ENCODE measurements at places on chromosomes 3 and 15.

DNA sequence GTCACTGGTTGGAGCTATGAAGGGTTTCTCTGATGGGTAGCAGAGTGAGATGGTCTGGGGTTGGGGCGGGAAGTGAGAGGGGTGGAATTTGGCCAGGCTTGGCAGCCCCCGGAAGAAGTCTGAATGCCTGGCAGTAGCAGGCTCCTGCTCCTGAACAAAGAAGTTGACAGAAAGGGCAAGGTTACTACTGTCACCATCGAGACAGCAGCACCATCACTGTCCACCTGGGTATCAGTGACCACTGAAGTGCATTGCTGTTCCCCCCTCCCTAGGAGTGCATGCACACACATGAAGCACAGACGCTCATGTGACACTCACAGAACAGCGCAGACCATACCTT, 42.9 kb downstream of the COLQ start:
- H3K36me3 ChIP-seq = no peaks in the 10 kb centered on the region
- no peak overlapping the region for H3K4me3 ChIP-seq
- peak overlapping the region; percentile 42 for H3K27ac ChIP-seq
- H3K27me3 ChIP-seq = no peaks in the 10 kb centered on the region

DNA sequence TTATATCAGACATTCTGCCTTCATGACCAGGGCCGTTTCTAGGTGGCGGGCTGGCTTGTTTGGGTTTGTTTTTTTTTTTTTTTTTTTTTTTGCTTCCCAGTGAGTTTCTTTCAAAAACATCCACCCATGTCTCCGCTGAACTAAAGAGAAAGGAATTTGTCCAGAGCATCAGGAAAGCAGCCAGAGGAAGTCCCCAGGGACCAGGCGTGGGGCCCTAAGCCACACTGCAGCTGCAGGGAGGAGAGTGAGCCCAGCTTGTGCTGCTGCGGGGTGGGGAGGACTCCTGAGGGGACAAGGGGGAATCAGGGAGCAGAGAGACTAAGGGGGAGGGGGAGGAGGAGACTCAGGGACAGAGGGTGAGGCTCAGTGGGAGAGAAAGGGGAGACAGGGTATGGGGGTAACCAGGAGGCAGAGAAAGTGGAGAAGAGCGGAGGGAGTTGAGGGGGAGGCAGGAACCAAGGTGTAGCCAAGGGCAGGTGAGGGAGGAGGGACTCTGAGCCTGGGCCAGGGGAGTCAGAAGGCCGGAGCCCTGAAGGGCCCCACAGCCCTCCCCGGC, 49.5 kb downstream of the CYP11A1 start:
- peaks cover 16% of the 10 kb centered on the region for H3K4me1 ChIP-seq
- no peak overlapping the region for H3K27ac ChIP-seq
- H3K36me3 ChIP-seq = no peaks in the 10 kb centered on the region
- no peak overlapping the region for H3K4me3 ChIP-seq
- DNase-seq = peak; percentile 57

DNA sequence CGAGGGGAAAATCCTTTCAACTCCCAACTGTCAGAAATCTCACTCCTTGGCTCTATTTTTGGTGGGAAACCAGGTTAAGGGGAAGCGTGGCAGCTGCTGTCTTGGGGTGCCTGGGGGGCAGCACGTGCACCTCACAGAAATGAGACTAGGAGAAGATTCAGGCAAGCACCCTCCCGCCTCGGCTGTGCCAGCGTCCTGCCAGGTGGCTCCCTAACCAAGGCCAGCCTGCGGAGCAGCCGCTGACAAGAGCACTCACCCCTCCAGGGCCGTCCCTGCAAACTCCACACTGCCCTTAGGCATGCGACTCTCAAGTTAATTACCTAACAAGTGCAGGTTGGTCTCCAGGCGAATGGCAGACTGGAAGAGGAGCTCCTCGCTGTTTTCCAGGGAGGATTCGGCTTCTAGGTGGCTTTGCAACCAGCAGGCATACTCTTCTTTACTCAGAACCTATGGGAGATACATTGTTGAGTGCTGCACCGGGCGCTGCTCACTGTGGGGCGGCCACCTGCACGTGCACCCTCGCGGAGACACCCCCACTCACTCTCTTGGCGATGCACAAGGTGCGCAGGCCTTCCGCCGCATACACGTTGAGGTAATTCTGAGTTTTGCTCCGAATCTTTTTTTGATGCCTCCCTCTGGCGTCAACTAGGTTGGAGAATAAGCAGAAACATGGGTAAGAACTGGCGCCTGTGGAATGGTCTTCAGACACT, 155.3 kb downstream of the ATP10A start:
- no peak overlapping the region for H3K4me3 ChIP-seq
- no peak overlapping the region for H3K27ac ChIP-seq
- no peak for DNase-seq
- no peaks in the 10 kb centered on the region for H3K27me3 ChIP-seq
- H3K4me1 ChIP-seq = no peaks in the 10 kb centered on the region

- H3K27me3 ChIP-seq = no peaks in the 10 kb centered on the region
- no peak for DNase-seq
- no peaks in the 10 kb centered on the region for H3K36me3 ChIP-seq
- no peak overlapping the region for H3K27ac ChIP-seq
Observed at GRCh38 chr3:28008235-28008634, 233.2 kb upstream of the CMC1 start.

DNA sequence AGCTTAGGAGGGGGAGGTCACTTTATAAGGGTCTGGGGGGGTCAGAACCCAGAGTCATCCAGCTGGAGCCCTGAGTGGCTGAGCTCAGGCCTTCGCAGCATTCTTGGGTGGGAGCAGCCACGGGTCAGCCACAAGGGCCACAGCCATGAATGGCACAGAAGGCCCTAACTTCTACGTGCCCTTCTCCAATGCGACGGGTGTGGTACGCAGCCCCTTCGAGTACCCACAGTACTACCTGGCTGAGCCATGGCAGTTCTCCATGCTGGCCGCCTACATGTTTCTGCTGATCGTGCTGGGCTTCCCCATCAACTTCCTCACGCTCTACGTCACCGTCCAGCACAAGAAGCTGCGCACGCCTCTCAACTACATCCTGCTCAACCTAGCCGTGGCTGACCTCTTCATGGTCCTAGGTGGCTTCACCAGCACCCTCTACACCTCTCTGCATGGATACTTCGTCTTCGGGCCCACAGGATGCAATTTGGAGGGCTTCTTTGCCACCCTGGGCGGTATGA, at the start of gene RHO:
Gene RHO (plus strand): TSS at position 51 of the 512 bp plus-strand sequence. CDS start 95 bp downstream, at position 146.
- no peaks in the 10 kb centered on the region for H3K27me3 ChIP-seq
- H3K4me1 ChIP-seq = no peaks in the 10 kb centered on the region
- no peak for DNase-seq
- H3K27ac ChIP-seq = no peak within 1 kb of the TSS

DNA sequence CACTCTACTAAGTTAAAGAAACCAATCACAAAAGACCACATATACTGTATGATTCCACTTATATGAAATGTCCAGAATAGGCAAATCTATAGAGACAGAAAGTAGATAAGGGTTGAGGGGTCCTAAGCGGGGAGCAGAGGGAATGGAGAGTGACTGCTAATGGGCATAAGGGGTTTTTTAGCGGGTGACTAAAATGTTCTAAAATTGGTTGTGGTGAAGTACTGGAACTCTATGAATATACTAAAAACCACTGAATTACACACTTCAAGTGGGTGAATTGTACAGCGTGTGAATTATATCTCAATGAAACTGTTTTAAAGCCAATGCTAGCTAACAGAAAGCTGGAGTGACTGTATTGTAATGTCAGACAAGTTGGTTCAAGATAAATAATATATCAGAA, 33.3 kb downstream of the KPNA1 start:
- H3K4me3 ChIP-seq = no peak overlapping the region
- no peak overlapping the region for H3K27ac ChIP-seq
- no peak for DNase-seq
- no peaks in the 10 kb centered on the region for H3K4me1 ChIP-seq
- H3K36me3 ChIP-seq = no peaks in the 10 kb centered on the region

- H3K4me1 ChIP-seq = no peaks in the 10 kb centered on the region
- H3K36me3 ChIP-seq = no peaks in the 10 kb centered on the region
- H3K27ac ChIP-seq = no peak overlapping the region
- no peak for DNase-seq
- H3K4me3 ChIP-seq = no peak overlapping the region
Observed at GRCh38 chr15:101115786-101116680, 135.8 kb downstream of the CHSY1 start.

GRCh38 chr3:127799476-127800222, 22.7 kb downstream of the MGLL start:
- no peaks in the 10 kb centered on the region for H3K36me3 ChIP-seq
- no peak overlapping the region for H3K4me3 ChIP-seq
- no peak overlapping the region for H3K27ac ChIP-seq
- DNase-seq = no peak
- no peaks in the 10 kb centered on the region for H3K4me1 ChIP-seq

DNA sequence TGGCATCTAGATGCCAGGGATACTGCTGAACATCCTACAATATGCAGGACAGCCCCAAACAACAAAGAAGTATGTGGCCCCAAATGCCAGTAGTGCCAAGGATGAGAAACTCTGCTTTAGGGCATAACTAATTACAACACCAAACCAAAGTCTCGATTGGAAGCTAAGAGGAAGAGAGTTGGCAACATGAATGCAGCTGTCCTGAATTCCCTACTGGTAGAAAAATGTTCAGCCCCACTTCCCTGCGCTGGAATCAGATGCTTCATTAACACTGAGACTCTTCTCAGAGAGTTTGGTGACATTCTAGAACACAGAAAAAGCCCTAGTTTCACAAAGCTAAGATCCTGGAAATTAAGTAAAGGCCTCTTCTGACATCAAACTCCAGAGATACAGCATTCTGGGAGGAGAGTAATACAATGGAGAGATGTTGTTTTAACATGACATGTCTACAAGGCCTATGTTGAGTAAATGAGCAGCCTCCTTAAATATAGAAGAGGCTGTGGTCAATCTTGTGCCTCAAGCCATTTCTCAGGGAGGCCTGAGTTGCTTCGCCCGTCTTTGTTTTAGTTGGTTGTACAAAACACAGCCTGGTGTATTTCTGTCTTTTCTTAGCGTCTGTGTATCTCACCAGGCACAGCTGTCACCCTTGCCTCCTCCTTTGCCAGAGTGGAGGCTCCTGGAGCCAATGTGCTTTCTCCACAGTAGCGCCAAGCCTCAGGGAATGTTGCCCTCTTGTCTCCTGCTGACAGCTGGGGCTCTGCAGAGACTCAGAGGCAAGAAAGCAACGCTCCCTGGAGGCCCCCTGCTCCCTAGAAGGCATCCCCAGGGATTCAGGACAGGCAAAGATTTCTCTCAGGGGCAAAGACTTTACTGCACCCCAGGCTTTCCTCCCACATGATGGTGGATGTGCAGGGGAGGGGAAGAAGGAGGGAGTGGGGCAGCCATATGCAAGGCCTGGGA, 25.1 kb upstream of the CTNNB1 start:
- no peaks in the 10 kb centered on the region for H3K36me3 ChIP-seq
- H3K4me3 ChIP-seq = no peak overlapping the region
- H3K27me3 ChIP-seq = no peaks in the 10 kb centered on the region
- no peak for DNase-seq
- no peak overlapping the region for H3K27ac ChIP-seq

DNA sequence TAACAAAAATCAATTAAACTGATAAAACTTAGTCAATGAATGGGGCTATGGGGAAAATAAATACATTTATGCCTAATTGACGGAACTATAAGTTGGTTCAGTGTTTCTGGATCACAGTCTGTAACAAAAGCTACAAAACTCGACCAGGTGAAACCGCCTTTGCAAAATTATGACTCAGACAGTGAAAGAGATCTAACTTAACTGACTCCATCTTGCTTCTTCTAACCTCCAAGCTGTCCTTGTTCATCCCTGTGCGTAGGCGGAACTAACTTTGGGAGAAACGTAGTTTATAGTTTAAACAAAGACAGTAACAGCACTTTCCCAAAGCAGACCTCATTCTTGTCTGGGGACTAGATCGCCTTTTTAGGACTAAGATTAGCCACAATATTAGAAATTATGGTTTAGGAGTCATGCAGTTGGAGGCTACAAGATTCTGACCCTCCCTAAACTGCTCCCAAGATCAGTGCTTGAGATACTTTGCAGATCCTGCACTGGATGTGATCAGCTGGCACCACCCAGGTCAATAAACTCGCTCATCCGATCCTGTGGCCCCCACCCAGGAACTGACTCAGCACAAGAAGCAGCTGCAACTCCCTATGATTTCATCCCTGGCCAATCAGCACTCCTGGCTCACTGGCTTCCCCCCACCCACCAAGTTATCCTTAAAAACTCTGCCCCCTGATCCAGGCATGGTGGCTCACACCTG, 7.2 kb upstream of the MFGE8 start:
- H3K4me3 ChIP-seq = no peak overlapping the region
- H3K27ac ChIP-seq = no peak overlapping the region
- no peak for DNase-seq
- no peaks in the 10 kb centered on the region for H3K27me3 ChIP-seq

- H3K4me1 ChIP-seq = peaks cover 7% of the 10 kb centered on the region
- H3K27ac ChIP-seq = no peak overlapping the region
- H3K36me3 ChIP-seq = no peaks in the 10 kb centered on the region
- no peaks in the 10 kb centered on the region for H3K27me3 ChIP-seq
- DNase-seq = peak; percentile 17
- H3K4me3 ChIP-seq = no peak overlapping the region
Observed at GRCh38 chr15:59532770-59533379, 78.7 kb upstream of the GCNT3 start.

- H3K27ac ChIP-seq = no peak overlapping the region
- no peak for DNase-seq
- no peak overlapping the region for H3K4me3 ChIP-seq
- H3K36me3 ChIP-seq = no peaks in the 10 kb centered on the region
- H3K4me1 ChIP-seq = no peaks in the 10 kb centered on the region
- H3K27me3 ChIP-seq = no peaks in the 10 kb centered on the region
Observed at GRCh38 chr15:33149919-33150318, 44.6 kb downstream of the FMN1 start.

DNA sequence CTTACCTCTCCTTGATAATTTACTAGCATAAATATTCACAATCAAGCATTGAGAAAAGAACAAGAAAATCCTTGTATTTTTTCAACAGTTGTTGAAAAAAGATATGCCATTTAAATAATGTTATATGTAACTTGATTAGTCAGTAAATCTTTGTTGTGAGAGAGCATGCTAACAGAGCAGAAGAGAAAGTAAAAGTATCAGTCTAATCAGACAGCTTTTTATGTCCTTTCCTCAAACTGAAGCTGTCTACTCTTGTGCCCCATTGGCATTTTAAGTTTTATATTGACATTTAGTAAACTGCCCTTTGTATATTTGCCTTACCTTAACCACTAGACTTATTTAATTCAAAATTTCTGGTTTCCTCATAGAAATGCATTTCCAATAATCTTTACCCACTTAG, 668.7 kb downstream of the OTOL1 start:
- no peak overlapping the region for H3K27ac ChIP-seq
- no peaks in the 10 kb centered on the region for H3K36me3 ChIP-seq
- no peaks in the 10 kb centered on the region for H3K27me3 ChIP-seq
- no peak for DNase-seq
- H3K4me3 ChIP-seq = no peak overlapping the region
- H3K4me1 ChIP-seq = no peaks in the 10 kb centered on the region

DNA sequence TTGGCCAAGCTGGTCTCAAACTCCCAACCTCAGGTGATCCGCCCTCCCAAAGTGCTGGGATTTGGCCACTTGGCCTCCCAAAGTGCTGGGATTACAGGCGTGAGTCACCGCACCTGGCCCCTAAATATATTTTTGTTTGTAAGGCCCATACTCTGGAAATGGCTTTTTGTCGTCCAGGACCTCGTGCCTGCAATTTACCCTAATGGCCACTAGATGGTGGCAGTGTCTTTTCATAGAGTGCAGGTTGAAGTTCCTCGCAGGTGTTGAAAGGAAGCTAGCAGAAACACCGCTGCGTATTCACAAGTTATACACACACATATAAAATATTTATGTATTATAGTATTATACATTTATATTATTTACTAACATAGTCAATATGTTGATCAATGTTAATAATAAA, 97.2 kb downstream of the LRTM1 start:
- no peaks in the 10 kb centered on the region for H3K4me1 ChIP-seq
- H3K27ac ChIP-seq = no peak overlapping the region
- H3K27me3 ChIP-seq = no peaks in the 10 kb centered on the region
- no peak for DNase-seq
- H3K4me3 ChIP-seq = no peak overlapping the region

All from body of pancreas (tissue), 4 donors.